LNCaP clone FGC (cell line): ENCODE measurements at places on chromosomes 4 and X.
A peak's percentile ranks its signal among the peaks of the same experiment; 100 is the strongest.

DNA sequence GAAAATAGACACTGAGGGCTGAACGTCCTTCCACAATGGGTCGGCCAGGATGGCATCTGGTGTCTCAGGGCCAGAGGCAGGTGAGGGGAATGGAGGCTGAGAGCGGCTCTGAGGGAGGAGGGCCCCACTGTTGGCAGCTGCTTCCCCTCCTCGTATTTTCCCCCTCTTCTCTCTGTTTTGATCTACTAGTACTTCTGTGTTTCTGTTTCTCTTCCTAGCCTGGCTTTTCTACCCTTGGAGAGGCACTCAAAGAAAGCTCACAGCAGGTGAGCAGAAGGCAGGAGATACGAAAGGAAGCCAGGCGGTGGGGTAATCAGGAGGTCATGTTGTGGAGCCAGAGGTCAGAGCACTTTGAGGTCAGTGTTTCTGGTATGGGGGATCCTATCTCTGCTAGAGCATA, 151.8 kb upstream of the GATB start:
- DNase-seq, result no peak

- no peak for DNase-seq
Measured at GRCh38 chr4:23232987-23233386, 540.2 kb downstream of the GBA3 start.

GRCh38 chr4:98352940-98353339, 91.8 kb downstream of the RAP1GDS1 start:
- no peak for DNase-seq

- no peak for DNase-seq
Measured at GRCh38 chr4:17805580-17806155, 4.9 kb downstream of the DCAF16 start.

DNA sequence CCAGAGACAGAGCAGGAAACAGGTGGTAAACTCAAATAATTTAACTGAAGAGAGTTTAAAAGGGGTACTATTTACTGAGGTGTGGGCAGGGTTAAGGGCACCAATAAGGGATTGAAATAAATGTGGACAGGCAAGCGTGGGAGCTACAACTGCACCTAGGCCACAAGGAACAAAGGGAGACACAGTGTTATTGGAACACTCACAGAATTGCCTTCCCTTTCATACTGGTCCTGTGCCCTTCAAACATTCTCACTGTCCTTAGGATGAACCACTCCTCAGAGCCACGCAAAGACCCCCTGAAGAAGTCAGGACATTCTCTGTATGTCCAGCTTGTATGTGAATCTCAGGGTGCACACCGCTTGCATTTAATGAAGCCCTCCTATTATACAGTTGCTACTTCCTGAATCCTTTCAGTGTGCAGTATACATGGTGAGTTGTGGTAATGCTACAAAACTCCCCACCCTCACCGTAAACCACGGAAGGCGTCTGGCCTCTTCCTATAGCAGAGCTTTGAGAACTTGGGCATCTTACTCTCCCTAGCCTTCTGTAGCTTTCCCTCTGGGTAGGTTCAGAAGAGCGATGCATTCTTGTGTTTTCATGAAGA, 9.6 kb upstream of the MRPL1 start:
- DNase-seq, result no peak

DNA sequence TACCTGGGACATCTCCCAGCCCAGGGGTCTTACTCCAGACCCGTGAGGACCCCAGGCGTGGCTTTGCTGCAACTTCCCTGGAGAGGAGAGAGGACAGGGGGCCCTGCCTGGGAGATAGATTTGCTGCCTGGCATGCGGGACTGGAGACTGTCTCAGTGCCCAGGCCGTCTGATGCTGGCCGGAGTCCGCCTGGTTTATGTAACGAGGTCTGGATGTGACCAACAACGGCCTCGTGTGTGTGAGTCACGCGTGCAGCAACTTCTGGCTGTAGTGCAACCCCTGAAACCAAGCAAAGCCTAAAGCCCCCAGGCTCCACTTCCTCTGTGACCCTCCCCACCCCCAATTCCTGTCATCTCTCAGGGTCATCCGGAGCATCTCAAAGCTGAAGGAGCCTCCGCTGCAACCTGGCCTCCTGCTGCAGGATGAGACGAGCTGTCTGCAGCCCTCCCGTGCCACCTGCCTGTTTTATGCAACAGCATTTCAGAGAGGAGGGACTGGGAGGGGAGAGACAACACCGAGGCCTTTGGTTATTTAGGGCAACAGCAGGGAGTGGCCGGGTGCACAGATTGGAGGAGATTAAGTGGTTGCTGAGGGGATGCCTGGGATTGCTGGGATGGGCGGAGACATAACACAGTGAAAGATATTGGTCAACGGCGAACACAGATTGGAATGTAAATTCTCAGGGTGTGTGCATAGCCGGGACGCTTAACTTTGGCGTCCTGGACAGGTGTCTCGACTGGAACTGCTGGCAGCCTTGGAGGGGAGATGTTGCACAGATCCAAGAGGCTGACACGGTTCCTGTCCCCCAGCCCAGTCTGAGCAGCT, 16.0 kb downstream of the XG start:
- no peak for DNase-seq

GRCh38 chr4:13201241-13201640, 282.9 kb downstream of the RAB28 start:
- no peak for DNase-seq

DNA sequence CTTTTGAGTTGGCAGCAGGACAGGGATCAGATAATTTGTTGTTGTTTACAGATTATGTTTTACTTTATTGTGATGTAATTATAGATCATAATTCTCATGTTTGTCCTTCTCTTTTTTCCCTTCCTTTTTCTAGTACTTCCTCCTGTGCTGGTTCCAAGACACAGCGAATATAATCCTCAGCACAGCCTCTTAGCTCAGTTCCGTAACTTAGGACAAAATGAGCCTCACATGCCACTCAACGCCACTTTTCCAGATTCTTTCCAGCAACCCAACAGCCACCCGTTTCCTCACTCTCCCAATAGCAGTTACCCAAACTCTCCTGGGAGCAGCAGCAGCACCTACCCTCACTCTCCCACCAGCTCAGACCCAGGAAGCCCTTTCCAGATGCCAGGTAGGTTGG, 58.0 kb downstream of the SMAD1 start:
- no peak for DNase-seq

GRCh38 chr4:36325499-36325898, 44.1 kb downstream of the DTHD1 start:
- DNase-seq, result no peak

DNA sequence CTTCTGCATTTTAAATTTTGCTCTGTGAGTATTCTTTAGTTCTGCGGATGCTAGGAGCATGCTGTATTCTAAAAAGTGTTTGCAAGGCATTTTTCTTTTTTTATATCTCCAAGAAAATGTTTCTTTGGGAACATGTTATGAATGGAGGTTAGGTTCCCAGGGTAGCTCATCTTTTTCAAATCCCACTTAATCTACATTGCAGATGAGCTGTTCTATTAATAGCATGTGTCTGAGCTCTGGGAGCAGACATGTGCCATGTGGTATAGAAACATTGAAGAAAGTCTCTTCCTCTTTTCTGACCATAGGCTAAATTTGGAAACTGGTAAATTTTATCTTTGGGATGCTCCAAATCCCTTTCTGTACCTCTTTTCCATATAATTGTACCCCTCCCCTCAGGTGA, 23.2 kb downstream of the DIAPH2 start:
- no peak for DNase-seq

- DNase-seq, result no peak
Measured at GRCh38 chrX:1246816-1247215, 21.8 kb upstream of the CSF2RA start.

GRCh38 chr4:31059753-31060522, 339.8 kb downstream of the PCDH7 start:
- DNase-seq, result no peak

GRCh38 chr4:102761296-102761701, 531 bp upstream of the MANBA start:
- no peak for DNase-seq

DNA sequence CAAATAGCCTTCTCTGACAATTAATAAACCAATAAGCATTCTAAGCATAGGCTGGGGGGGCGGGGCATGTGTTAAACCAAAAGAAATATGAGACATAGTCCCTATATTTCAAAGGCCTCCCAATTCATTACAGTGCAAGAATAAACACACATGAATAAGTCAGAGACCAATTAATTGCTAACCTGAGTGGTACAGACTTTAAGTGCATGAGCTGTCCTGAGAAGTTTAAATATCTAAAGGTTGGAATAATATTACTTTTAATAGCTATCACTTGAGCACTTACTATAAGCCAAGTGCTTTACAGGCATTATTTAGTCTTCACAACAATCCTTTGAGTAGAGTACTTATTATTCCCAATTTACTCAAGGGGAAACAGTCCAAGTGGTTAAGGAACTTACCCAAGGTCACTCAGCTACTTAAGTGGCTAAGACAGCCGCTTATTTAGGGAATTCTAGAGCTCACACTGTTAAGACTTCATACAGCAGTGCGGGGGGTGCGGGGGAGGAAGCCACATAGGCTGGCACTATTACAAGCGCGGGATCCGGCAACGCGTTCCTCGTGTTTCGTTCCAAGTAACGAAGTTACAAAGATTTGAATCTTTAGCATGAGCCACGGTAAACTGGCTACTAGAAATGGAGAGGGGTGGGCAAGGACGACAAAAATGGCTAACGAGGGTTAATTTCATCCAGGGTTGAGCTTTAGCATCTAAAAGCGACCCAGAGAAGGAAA, 1.4 kb downstream of the THOC2 start:
- no peak for DNase-seq

GRCh38 chr4:141467225-141467624, 169.2 kb upstream of the IL15 start:
- peak; percentile 79 for DNase-seq

- DNase-seq, result no peak
Measured at GRCh38 chr4:4913147-4913561, 53.7 kb downstream of the MSX1 start.

DNA sequence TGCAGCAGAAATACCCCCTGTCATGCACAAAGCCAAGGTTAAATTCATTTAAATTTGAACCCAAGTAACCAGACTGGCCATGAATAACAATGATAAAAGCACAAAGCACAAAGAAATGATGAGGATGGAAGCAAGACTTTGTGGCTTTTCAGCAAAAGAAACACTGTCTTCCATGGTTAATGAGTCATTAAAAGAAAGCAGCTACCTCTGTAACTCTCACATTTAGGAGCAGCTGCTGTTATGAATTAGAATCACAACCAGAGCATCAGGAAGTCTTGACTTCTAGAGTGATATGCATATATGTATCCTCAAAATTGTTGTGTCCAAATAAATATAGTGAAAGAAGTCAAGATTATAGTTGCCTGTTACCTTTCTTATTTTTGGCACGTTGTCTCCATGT, 70.7 kb upstream of the RPS6KA6 start:
- no peak for DNase-seq

DNA sequence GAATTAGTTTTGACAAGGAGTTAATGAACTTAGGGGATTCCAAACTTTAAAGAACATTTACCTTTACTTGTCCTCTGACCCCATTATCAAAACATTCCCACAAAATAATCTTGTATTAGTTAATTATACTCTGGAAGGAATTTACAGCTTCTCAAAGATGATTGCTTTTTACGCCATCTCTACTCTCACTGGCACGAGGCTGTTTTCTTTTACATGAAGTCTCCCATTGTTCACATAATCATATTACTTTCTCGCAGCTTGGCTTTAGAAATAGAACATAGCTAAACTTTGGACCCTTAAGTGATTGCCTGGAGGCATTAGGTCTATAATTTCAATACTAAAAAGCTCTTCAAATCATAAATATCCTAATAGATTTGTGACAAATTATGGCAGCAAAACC, 592.9 kb downstream of the TRIML1 start:
- DNase-seq, result no peak

DNA sequence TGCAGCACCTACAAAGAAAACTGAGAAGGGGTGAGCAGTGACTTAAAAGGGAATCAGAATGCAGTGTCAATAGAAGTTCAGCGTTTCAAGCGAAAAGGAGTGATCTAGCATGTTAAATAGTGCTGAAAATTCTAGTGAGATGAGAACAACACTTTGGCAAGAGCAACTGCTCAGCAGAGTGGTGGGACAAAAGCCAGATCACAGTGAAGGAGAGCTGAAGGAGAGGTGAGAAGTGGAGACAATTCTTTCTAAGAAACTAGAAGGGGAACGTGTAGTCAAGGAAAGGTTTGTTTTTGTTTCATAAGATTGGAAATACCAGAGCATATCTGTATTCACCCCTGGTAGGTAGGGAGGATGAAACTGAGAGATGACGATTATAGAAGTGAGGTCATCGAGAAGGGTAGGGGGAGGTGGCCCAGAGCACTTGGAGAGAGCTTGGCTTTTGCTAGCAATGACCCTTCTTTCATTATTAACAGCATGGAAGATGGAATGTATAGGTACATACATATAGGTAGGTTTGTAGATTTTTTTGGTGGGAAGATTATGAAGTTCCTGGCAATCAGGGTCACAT, 33.7 kb downstream of the SRPX2 start:
- DNase-seq, result no peak

GRCh38 chr4:179372242-179372641, 1930.0 kb upstream of the AGA start:
- DNase-seq, result no peak

DNA sequence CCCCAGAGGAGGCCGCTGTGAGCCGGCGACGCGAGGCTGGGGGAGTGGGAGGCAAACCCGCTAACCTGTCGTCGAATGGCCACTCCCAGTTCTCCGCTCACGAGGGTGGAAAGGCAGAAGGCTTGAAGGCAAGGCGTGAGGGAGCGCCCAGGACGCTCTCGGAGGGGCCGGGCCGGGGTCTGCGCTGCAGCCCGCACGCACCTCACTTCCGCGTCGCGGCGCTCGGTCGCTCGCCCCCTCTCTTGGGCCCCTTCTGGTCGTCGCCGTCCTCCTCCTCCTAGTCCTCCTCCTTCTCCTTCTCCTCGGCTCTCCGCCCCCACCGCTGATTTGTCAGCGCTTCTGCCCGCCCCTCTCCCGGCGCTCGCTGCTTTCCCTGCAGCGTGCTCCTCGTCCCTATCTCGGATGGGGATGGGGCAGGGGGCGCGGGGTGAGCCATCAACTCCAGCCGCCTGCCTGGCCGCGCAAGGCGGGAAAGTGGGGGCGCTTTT, at the start of gene SNCA:
TSS of gene SNCA (minus strand) at position 265 of the 488 bp plus-strand sequence. CDS start 1,494 bp downstream, outside the sequence.
- no peak for DNase-seq

- DNase-seq, result no peak
Measured at GRCh38 chr4:10611673-10612072, 72.9 kb downstream of the CLNK start.

DNA sequence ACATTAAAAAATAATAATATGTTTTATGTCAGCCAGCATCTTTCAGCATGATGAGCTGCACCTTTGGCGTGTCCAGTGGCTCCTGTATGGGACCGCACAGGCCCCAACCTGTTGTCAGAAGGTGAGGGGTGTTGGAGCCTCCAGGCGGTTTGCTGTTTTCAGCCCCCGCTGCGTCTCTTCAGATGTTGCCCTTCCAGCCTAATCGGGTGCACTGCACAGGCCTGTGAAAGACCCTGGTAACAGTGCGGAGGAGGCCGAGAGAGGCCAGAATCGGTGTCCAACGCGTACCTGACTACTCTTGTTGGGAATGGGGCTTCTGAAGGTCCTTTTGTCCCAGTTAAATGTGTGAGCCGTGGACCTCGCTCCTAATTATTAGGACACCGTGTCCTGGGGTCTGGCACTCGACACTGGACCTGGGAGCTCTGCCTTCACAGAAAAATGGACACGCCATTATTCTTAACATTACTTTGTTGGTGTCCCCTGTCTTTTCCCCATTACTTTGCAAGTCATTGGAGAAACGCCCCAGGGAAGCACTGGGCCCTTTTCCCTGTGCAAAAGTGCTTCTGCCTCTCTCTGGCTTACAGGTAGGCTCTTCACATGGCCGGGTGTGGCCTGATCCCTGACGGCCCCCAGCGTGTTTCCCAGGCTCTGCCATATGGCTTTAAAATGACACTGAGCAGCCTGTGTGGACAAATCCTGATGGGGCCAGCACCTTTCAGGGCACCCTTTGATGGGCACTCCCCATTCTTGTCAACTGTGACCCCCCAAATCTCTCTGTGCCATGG, 51.2 kb downstream of the TBC1D14 start:
- DNase-seq, result no peak

GRCh38 chr4:91471280-91471679, 832.5 kb upstream of the GRID2 start:
- DNase-seq, result no peak
